ENCODE measurements at places on chromosomes 4 and X.

GRCh38 chr4:128582427-128582870 is 227.1 kb upstream of the JADE1 start:
- DNase-seq: no peak

DNA sequence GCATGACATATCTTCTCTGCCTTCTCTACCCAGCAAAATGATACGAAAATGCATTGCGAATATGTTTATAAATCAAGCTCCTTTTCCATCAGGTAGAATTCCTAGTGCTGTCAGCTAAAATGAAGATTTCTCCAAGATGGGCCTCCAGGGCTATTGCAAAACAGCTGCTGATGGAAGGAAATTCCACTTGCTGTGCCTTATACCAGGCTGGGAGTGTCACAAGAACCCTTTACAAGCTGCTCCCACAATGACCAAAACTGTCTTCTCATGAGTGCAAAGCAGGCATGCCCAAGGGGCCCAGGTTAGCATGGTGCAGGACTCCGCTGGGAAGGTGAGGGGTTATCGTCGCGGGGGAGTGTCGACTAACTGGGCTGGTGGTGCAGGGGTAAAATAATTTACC is 8.7 kb downstream of the HNRNPH2 start:
- no peak for DNase-seq

DNA sequence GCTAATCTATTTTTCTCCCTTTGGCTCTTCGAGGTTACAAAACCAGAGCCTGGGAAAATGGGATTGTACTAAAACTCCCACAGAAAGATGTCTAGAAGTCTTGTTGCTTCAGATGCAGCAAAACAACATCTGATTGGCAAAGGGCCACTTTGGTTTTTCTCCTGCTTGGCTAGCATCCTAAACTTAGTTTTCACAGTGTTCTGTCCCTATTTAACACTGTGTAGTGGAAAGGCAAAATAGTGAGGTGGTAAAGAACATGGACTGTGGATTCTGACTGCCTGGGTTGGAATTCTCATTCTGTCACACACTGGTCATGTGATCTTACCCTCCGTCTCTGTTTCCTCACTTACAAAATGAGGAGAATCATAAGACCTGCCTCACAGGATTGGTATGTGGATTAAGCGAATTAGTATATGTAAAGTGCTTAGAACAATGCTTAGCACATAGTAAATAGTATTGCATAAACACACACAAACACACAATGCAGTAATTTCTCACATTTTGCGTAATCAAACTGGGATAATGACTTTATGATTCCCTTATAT is 23.5 kb downstream of the TIGD2 start:
- no peak for DNase-seq

GRCh38 chrX:156000361-156000926 is 2.9 kb downstream of the IL9R start:
- no peak for DNase-seq

- DNase-seq: no peak
Observed at GRCh38 chrX:130718137-130718536, 184.9 kb downstream of the ENOX2 start.

DNA sequence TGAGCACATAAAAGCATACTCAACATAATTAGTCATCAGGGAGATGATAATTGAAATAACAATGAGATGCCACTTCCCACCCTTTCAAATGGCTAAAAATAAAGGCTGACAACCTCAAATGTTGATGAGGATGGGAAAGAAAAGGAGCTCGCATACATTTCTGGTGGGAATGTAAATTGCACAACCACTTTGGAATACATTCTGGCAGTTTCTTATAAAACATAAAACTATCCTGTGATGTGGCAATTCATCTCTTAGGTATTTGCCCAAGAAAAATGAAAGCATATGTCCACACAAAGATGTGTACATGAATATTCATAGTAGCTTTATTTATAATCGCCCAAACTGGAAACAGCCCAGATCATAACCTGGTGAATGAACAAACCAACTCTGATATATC is 687 bp upstream of the ZNF275 start:
- no peak for DNase-seq

DNA sequence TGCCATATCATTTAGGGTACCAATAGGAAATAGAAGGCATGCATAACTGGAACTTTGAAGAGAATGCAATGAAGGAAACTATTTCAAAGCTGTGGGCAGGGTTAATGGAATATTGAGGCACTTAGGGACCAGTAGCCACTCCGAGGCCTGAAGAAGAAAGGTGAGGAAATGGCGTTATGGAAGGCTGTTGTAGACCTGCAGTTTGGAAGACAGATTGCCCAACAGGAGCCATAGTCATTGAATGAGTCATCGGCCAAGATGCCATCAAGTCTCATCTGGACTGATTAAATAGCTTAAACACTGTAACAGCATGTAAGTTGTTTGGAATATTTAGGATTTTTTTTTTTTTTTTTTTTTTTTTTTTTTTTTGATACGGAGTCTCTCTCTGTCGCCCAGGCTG is 11.6 kb downstream of the CXCL13 start:
- DNase-seq: no peak

GRCh38 chr4:169201222-169202144 is 69.3 kb downstream of the SH3RF1 start:
- no peak for DNase-seq

DNA sequence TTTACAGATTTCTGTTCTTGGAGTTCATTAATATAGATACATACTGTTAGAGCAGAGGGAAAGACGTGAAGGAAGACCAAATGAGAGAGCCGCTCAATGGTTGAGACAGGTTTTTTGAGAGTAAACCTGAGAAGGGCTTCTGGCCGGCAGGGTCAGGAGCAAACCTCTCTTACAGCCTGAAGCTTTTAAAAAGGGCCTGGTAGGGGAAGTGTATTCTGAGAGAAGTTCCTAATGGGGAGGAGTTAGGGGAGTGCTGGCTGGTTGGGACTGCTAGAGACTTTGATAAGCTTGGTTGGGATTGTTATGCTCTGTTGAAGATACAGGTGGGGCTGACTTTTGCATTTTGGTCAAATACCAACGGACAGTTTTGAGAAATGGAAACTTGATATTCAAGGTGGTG is 186.8 kb upstream of the PABPC4L start:
- DNase-seq: no peak

DNA sequence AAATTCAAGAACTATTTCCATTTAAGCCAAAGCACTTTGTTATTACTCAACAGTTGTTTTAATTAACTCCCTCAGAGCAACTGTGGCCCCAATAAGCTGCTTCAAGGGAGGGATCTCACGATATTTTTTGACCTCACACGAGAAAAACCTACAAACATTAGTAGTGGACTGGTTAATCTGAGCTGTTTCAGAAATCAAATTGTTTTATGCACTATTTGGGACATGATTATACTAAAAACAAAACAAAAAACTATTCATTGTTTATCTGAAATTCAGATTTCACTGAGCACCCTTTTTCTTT is 74.3 kb downstream of the DCHS2 start:
- no peak for DNase-seq

DNA sequence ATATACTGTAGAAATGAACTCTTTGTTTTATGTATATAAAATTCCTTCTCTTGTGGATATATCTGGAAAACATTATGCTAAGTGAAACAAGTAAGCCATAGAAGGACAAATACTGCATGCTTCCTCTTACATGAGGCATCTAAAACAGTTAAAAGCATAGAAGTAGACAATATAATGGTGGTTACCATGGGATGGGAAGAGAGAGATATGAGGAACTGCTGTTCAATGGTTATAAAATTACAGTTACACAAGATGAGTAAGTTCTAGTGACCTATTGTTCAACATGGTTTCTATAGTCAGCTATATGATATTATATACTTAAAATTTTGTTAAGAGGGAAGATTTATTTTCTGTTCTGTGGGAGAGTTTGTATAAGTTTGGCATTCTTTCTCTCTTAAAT is 43.4 kb downstream of the HTRA3 start:
- no peak for DNase-seq

GRCh38 chr4:3136454-3136853 is 62.0 kb downstream of the HTT start:
- no peak for DNase-seq

DNA sequence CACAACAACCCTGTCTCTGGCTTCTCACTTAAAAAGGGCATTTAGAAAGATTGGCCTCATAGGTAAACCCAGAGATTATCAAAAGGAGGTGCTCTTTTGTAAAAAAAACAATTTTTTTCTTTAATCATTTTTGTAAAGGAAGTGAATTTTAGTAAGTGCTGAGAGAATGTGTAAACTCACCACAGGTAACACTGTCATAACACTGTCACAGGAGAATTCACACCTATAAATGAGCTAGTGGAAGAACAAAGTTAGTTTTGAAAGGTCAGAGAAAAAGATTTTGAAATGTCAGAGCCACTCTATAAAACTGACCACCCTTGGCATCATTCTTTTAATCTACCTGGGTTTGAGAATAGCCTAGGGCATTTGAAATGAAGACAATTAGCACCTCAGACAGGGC is 3.3 kb upstream of the SH2D1A start:
- no peak for DNase-seq

GRCh38 chr4:78019414-78019813 is 37.7 kb upstream of the FRAS1 start:
- DNase-seq: no peak

DNA sequence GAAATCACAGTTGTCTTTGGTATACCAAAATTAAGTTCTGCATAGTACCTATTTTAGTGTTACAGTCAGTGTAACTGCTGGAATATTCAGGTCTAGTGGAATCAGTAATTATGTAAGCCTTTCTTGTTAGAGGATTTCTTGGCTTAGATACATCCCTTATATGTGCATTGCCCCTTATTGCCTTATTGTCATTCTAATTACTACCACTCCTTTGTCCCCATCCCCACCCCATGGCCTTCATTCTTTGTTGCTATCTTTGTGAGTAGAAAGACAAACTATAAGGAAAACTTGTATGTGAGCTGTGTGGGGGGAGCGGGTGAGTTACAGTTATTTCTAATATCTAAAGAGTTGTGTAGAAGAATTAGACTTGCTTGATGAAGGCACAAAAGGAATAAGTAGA is 36.9 kb upstream of the RPA4 start:
- DNase-seq: no peak

DNA sequence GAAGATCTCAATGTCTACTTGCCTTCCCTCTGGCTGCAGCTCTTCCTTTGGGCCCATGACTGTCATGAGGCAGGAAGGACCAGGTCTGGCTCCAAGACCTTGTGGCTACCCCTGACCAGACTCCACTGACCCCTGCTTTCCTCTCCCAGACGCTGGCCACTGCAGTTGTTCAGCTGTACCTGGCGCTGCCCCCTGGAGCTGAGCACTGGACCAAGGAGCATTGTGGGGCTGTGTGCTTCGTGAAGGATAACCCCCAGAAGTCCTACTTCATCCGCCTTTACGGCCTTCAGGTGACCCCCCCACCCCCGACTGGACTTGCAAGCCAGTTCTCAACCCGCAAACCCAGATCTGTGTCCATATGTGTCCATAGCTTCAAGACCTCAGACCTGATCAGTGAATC is 535 bp downstream of the WAS start:
- no peak for DNase-seq

DNA sequence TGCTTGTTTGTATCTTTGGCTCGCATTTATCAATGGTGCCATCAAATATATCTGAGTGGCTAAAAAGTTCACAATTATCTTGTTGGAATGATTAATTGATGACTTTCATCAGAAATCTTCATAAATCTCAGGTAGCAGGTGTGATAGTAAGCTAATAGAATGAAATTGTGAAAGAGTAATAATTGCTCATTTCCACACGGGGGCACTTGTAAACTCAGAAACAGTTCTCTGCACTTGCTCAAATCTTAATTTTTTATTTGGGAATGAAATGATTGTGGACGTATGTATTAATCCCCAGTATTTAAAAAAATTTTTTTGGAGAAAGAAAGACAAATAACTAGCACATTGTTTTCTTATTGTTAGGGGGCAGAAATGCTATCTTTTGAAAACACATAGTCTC is 132.8 kb downstream of the DTHD1 start:
- no peak for DNase-seq

DNA sequence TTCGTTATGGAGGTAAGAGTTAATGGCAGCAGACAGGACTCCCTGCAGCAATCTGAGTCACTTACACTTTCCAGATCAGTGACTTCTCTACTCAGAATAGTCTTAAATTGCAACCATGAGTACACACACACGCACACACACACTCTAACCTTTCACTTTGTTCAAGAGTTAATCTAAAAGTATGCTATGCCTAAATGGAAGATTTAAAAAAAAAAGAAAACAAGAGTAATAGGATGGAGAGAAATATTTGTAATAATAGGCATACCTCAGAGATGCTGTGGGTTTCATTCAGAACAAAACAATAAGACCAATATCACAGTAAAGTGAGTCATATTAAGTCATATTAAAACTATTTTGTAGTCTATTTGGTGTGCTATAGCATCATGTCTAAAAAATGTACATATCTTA is 969.1 kb upstream of the PCDH10 start:
- no peak for DNase-seq

DNA sequence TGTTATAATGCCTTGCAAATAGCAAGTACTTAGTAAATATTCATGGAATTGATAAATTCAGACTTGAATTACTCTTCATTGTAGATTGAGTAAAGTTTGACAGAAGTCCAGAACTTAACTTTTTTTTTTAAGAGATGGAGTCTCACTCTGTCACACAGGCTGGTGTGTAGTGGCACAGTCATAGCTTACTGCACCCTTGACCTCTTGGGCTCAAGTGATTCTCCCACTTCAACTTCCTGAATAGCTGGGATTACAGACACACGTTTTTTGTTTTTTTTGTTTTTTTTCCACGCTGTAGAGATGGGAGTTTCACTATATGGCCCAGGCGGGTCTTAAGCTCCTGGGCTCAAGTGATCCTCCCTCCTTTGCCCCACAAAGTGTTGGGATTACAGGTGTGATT is 32.1 kb downstream of the UBE2K start:
- DNase-seq: no peak

DNA sequence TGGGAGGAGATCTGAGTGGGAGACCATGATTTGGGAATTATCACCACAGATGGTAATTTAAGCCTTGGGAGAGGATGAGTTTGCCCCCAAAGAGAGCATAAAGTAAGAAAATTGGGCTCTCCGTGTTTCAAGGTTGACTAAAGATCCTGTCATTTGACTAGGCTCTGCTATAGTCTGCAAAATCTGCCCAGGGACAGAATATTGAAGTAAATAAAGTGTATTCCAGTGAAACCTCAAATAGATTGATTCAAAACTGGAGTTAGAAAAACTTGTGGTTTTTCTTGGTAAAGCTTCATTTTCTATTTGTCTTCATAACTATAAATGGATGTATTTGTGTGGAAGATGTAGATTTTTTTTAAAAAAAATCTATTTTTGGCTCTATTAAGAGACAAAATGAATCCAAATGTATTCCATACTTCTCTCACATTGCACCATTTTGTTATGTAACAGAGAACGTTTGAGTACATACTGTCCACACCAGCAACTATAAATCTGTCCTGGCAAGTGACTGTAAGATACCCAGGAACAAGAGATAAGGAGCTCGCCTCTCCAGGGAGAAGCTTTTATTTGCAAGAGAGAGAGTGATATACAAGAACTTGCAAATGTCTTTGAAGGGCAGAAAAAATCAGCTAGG is 170.2 kb downstream of the CBR4 start:
- no peak for DNase-seq

DNA sequence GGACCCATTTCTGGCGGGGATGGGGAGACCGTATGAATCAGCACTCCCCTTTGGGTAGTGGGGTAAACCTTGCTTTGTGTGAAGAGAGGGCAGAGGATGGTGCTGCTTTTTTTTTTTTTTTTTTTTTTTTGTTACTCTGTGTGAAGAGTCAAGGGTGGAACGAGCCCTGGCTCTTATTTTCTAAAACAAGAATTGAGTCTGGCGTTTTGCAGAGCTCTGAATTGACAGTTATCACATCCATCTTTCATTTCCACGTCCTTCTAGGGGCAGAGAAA is 1.2 kb downstream of the SLAIN2 start:
- DNase-seq: no peak
